ENCODE measurements at places on chromosomes 5 and 9.

DNA sequence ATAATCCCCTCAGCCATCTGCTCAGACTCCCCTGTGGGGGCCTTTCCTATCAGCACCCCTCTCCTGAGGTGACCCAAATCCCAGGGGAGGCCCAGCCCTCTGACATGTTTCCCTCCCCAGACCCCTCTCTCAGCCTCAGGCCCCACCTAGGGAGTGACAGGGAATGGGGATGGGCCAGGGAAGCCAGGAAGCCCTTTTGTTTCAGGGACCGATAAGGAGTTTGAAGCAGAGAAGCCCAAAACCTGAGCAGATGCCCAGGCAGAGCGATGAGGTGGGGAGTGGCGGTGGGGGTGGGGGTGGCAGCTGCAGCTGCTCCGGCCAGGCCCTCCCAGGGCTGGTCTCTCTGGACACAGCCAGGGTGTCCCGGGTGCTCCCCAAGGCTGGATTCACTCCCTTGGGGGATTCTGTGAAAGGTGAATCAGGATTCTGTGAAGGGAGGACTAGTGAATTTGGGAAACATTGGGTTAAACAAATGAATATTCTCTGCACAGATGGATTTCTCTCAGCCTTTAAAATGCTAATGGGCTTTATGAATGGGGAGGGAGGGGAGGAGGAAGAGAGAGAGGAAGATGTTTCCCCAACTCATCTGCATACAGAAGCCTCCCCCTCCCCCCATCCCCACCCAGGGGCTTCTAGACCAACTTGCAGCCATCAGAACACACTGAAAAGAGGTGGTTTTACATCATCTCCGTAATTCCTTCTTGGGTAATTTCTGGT, 17.4 kb downstream of the AKNA start:
- no peak for DNase-seq

DNA sequence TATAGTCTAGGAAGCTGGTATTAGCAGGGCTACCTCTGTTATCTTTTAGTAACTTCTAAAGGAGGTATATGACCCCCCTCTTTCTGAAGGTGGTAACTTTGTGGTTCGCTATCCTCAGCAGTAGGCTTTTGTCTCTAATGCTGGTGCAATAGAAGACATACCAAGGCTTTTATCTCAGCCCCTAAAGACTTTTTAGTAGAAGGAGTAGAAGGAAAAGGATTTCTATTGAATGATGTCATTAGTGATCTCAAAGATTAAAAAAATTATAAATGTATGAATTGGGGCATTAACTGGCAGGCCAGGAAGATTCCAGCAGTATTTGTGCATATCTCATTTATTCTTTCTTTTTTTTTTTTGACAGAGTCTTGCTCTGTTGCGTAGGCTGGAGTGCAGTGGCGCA, 78.2 kb downstream of the RAI14 start:
- no peak for DNase-seq

- no peak for DNase-seq
These were observed 38.2 kb upstream of the DMXL1 start for GRCh38 chr5:119032656-119033055.

GRCh38 chr5:127358284-127358683, 67.7 kb downstream of the MEGF10 start:
- DNase-seq, result no peak

DNA sequence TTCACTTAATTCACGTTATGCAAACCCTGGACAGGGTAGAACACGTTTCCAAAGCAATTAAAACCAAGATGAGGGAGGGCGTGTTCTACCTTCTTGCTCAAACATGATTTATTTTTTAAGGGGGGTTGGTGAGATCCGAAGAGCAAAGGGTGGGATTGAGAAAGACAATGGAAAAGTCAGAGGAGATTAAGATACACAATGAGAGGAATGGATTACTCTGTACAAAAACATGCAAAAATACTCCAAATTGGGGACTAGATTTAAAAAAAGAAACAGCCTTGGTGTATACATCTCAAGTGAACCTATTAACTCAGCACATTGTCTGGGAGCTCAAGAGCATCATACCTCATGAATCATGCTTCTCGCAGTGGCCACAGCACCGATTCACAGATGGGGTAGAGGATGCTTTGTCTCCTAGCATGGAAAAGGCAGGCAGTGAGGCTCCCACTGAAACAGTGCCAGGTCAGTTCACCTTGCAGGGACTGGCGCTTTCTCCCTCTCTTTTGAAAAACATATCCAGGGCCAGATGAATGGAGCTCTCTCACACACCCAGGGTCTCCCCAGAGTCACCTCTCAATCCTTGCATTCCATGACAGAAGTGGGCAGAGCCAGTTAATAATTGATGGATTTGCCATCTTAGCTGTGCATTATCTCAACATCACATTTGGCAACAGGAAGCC, 459.7 kb downstream of the BNC2 start:
- DNase-seq, result no peak

DNA sequence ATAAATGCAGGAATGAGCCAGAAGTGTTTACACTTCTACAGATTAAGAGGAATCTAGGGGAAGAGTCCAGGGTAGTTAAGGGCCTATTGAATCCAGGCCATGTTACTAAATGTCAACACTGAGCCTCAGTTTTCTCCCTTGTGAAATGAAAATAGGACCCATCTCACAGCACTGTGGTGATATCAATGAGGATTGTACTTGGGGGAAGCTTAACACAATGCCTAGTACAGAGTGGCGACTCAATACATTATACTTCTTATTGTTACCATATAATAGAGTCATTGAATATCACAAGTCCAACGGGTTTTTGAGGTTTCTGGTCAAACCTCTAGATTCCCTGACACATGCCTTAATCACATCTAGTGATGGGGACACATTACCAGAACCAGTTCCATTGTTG, 4.6 kb downstream of the TRUB2 start:
- DNase-seq, result no peak

DNA sequence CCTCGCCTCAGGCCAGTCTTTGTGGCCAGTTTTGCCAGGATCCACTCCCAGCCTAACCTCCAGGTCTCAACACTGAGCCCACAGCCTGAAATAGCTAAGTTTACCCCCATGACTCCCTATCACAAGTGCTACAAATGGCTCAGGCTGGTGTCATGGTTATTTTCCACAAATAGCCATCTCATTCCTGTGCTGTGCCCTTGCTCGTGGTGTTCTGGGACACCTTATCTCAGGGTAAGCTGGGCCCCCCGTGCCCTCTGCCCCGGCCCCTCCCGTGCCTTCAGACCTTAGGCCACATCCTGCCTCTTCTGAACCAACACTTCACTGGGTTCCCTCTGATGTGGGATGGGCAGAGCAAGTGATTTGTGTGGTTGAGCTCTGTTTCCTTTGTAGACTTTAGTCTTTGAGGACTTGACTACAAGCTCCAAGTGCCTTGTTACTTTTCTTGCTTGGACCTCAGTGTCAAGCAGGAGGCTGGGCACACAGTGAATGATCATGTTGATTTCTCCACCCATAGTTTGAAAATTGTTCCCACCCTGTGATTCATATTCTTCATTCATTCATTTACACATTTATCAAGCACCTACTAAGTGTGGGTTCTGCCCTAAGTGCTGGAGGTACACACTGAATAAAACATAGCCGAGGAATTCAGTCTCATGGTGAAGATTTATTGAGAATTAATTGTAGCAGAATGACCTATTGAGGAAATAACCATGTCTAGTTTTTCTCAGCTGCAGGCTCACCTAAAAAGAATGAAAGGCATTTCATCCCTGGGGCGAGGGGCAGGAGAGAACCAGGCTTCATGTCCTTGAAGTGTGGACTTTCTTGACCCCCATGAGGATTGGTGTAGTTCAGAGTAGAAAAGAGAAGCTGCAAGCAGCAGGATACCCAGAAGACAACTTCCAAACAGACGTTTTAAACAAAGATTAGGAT, 84.5 kb upstream of the CTNNA1 start:
- no peak for DNase-seq

- DNase-seq, result no peak
These were observed 112.4 kb downstream of the INIP start for GRCh38 chr9:112605518-112605917.

- DNase-seq, result no peak
These were observed 21.6 kb downstream of the UBAC1 start for GRCh38 chr9:135939351-135940265.

GRCh38 chr9:26437056-26437711, 455.4 kb downstream of the CAAP1 start:
- DNase-seq, result no peak

- DNase-seq, result no peak
These were observed 11.0 kb downstream of the GFI1B start for GRCh38 chr9:132989414-132989996.

DNA sequence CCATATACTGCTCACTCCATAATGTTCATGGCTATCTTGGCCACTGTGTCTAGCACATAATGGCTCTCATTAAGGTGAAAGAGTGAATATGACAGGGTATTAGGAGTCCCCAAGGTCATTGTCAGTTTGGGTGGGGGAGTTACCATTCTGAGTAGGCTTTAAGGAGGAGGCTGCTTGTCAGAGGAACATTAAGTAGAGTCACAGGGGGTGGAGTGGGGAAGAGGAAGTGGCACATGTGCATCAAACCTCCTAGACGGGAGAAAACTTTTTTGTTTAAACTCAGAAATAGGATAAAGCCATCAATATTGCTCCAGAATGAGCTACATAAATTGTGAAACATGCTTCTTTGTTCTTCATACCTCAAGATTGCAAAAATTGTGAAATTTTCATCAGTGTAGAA, 45.5 kb downstream of the DAB2IP start:
- no peak for DNase-seq

- peak; percentile 7 for DNase-seq
These were observed 470.7 kb upstream of the BRINP1 start for GRCh38 chr9:119839888-119840287.

- no peak for DNase-seq
These were observed 516.8 kb downstream of the RASEF start for GRCh38 chr9:82546136-82546535.

- DNase-seq, result no peak
These were observed at the start of gene NACC2 for GRCh38 chr9:136095070-136096058. TSS of gene NACC2 (minus strand) at chr9:136095289. CDS start at chr9:136050521, 44,768 bp downstream.
